ENCODE measurements at places on chromosomes 3 and 15.

- DNase-seq, result no peak
Measured at GRCh38 chr15:40342416-40343320, 1.9 kb upstream of the CCDC9B start.

- DNase-seq, result no peak
Measured at GRCh38 chr15:93941697-93942096, 289.7 kb upstream of the MCTP2 start.

GRCh38 chr3:191380001-191380400, 49.7 kb upstream of the UTS2B start:
- no peak for DNase-seq

DNA sequence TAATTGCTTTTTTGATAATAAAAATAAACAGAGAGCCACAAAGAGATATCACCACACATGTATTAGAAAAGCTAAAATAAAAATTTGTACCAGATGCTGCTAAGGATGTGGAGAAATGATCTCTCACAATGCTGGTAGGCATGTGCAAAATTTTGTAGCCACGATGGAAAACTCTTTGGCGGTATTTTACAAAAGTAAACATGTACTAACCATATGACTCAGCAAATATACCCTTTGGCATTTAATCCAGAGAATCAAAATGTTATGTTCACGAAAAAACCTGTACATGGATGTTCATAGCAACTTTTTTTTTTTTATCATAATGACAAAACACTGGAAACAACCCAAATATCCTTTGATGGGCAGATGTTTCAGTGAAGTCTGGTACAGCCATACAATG, 261.2 kb downstream of the LPP start:
- DNase-seq, result no peak

DNA sequence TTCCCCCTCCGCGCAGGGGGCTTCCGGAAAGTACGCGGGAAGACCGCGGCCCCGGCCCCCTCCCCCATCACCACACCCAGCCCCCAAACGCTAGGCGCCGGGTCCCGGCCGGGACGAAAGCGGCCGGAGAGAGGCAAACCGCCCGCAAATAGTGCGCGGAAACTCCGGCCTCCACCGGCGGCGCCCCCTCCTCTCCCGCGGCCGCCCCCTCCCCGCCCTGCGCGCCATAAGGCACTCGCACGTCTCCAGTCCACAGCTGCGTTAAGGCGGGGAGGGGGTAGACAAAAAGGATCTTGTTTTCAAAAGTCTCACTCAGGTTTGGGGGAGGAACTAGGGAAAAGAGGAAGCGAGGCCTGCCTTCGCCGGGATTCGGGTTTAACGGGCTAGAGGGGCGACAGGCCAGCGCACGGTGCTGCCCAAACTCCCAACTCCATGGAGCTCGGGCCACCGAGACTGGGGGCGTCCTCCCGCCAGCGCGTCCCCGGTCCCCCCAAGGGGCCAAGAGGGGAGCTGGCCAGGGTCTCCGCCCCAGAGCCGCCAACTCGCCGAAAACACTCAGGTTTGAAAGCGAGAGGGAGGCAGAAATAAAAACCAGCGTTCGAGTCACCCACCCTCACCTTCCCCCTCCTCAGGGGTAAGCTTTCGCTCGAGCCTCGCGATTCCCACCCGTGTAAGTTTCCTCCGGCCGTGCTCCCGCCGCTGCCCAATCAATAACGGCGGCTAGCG, 1.8 kb downstream of the ANP32A start:
- no peak for DNase-seq

- DNase-seq, result no peak
Measured at GRCh38 chr15:39741258-39741657, 41.4 kb downstream of the FSIP1 start.

DNA sequence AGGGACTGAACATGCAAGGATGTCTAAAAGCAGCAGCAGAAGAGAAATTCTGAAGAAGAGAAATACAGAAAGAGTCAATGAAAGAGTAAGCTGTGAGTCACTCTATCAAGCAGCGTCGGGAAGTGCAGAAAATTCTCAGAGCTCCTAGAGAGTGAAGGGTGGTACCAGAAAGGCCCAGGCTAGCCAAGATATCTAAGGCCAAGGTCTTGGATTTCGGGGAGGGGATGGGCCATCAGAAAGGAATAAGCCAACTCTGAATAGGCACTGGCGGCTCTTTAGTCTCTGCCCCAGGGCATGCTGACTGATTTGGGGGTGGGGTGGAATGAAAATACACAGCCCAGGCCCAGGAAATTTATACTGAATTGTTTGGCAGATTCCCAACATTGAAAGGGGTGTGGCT, 70.8 kb downstream of the GPR156 start:
- DNase-seq, result no peak

GRCh38 chr15:70802629-70803028, 39.3 kb upstream of the UACA start:
- DNase-seq, result no peak

GRCh38 chr3:42033741-42034140, 57.4 kb upstream of the TRAK1 start:
- DNase-seq, result no peak

DNA sequence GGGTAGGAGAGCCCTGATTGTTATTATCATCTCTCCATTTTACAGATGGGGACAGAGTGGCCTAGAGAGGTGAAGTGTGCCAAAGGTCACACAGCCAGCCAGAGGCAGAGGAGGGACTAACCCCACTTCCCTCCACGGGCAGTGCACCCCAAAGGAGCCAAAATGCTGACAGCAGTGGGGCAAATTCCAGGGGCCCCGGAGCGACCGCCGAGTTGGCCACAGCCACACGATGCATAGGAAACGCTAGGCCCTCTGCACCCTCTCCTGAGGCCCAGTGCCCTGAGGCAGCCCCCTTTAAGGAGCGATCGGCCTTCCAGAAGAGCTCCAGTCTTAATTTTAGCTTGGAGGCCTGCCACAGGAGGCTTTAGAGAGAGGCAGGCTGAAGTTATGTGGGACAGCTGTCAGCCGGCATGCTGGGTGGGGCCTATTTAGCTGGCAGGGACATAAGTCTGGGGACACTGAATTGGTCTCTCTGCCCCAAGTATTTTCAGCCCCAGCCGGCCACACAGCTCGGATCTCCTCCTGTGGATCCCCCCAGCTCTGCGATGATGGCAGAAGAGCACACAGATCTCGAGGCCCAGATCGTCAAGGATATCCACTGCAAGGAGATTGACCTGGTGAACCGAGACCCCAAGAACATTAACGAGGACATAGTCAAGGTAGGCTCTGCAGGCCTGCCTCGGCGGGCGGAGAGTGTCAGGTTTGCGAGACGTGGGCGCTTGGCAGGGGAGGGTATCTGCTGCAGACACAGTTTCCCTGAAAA, at the start of gene CAV3:
Gene CAV3 (plus strand): TSS at position 471 of the 763 bp plus-strand sequence. CDS start 75 bp downstream, at position 546.
- no peak for DNase-seq

- no peak for DNase-seq
Measured at GRCh38 chr15:51375966-51376640, 34.6 kb downstream of the GLDN start.

DNA sequence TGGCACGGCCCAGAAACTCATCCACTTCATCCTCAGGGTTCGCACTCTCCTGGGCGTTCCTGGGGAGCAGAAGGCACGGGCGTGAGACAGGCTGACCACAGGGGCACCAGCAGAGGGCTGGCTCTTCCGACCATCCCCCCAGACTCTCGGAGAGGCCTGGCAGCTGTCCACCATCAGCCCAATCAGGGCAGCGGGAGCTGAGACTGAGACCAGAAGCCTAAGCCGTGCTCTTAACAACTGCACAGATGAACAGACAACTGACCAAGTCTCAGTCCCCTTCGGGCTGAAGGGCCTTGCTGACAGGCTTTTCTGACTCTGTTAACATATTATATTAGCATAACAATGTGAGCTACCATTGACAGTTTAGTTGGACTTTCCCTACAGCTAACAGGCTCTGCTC, 118.0 kb downstream of the SEC22A start:
- DNase-seq, result no peak

- no peak for DNase-seq
Measured at GRCh38 chr15:78364233-78364632, 24.1 kb downstream of the CRABP1 start.

DNA sequence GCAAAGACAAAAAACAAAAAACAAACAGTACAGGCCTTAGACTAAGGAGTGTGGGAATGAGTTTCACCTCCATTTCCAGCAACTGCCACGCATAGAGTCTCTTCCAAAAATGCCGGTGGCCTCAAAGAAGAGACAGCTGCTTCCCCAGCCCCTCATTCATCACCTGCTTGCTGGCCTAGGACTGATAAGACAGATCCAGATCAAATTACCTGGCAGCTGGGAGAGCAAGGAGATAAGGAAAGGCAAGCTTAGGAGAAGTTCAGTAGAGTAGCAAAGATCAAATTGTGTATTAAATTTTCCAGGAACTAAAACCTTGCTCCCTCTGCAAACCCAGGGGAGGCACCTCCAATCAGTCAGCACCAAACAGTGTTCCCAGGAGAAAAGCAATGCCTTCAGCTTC, 325.8 kb upstream of the CTNNB1 start:
- DNase-seq, result no peak

DNA sequence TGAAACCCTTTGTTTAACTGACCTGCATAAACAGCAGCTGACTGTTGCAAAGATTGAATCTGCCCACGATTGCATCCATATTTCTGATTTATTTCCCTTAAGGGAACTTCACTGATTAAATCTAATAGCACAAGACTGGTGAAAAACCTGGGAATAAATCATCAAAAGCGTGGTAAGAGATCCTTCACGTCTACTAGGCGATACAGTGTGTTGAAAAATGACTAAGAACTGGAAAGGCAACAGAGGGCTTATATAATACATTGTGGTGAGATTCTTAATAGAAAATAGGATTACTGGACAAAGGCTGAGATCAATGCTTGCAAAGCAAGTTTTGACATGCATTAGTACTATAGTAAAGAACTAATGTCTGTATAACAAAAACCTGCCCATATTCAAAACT, 49.0 kb downstream of the POLQ start:
- DNase-seq, result no peak

GRCh38 chr15:90763366-90764099, 46.4 kb downstream of the BLM start:
- DNase-seq, result no peak

DNA sequence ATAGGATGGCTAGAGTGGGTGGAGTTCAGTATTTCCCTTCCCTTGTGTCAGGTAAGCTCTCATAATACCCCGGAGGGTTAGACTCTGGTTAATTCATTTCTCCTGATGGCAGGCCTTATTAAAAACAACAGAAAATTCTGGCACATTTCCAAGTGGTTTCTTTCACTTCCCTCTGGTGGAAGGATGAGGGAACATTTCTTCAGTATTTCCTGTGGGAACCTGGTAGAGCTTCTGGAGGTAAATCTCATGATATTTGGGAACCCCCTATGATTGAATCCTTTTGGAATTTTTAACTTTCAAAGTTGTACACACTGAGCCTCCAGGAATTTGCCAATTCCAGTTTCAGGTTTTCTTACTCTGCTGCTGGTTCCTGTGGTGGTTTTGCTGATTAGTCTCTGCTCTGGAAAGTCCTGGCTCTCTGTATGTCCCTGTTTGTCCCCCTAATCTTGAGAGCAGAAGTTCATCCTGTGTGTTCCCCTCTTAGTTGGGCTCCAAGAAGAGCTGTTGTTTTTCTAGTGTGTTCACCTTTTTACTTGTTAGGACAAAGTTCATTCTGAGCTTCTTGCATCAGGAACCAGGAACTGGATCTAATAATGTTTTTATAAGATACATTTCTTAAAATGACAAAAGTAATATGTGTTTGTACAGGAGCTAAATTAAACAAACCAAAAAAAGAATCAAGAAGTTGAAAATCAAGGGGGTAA, 12.1 kb downstream of the CHRNA7 start:
- no peak for DNase-seq

DNA sequence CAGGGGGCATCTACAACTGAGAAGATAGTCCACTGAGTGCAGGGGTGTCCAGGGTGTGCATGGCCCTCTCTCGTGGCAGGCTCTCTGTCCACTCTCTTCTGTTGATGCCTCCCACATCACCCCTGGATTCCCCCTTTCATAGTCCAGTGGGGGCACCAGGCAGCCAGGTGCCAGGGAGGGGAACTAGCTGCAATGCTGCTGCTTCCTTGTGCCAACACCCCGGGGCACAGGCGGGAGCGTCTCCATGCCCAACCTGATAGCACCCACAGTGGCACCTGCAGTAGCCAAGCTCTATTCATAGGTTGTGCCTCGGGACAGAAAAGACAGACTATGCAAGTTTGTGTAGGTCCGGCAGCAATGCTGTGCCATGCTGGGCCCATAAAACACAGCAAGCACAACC, 11.7 kb downstream of the DUOX2 start:
- DNase-seq, result no peak

GRCh38 chr3:30649572-30650318, 43.3 kb downstream of the TGFBR2 start:
- DNase-seq, result no peak

GRCh38 chr3:58356054-58356453, 23.4 kb downstream of the PXK start:
- no peak for DNase-seq

GRCh38 chr3:4029135-4029534, 229.9 kb downstream of the LRRN1 start:
- DNase-seq, result no peak

GRCh38 chr3:71487418-71487817, 96.1 kb downstream of the FOXP1 start:
- DNase-seq, result no peak

DNA sequence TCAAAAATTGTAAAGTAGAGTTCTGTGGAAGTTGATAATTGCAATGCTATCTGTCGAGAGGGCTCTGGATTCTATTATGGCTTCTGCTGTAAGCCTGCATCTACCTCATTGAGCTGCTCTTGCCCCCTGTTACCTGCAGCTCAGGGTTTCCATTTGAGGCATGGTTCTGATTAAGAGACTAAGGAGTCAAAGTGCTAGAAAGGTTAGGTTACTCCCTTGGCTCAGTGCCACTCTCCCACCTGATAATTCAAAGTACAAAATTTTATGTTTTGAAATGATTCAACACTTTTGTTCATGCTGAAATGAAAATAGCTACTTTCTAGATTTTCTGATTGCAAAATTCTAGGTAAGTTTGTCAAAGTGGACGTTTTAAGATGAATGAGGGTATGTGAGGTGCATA, 220.5 kb upstream of the SATB1 start:
- no peak for DNase-seq

GRCh38 chr3:133503409-133503808, 70.1 kb upstream of the CDV3 start:
- no peak for DNase-seq

GRCh38 chr3:129031476-129032215, 28.9 kb upstream of the GP9 start:
- DNase-seq, result no peak

DNA sequence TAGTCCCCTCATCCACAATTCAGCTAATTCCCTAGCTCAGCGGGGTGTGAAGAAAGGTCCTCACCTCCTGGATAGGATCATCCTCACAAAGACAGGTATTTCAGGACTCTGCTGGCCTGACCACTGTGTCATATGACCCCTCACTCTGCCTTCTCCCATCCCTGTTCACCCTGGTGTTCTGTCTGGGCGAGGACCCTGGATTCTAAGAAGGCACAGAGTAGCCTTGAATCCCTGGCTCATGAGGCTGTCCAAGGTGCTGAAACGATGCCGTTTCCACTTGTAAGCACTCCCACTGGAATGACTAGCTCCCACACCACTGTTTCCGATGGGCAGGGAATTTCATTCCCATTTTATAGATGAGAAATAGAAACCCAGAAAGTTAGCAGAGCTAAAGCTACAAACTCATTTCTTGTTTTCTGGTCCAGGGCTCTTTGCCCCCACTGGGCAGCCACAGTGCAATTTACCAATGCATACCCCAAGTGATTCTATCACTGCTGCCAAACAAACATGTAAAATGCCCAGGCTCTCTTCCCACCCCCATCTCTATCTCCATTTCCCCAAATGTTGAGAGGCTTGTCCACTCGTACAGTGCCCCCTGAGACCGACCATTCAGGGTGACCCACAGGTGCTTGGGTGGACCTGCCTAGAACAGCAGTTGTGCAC, 83.2 kb downstream of the RAB11A start:
- no peak for DNase-seq
